CD4-positive, alpha-beta T cell treated with Interleukin-6 at 100 ng/mL for 8 hours (primary cell): ENCODE measurements at places on chromosomes 4 and X.

DNA sequence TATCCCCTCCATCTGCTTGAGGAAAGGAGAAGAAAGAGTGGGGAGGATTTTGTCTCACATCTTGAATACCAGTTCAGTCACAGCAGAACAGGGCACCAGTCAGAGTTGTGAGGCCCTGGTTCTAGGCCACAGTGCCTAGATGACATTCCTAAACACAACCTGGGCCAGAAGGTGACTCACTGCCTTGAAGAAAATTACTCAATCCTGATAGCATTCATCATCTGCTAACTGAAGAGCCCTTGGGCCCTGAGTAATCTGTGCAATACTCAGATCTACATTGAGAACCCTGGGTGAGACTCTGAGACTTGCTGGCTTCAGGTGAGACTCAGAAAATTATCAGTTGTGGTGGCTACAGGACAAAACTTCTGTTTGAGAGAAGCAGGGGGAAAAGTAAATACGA lies 20.5 kb upstream of the PRR32 start:
- no peak for DNase-seq

DNA sequence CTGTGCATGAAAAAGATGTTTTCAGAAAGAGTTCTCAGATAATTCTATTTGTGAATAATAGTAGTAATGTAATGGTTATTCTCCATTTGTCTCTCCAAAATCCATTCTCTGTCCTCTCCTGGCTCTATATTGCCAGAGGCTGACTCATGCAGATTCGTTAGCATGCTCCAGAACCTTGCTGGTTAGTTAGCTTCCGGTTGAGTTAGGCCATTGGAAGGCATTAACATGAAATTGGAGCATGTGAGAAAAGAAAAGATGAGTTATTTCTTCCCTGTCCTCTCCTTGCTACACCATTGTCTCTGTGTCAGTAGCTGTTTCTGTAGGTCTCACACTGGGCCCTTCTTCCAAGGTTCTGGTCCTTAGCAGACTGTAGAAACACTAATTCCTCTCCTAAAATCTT lies 23.5 kb upstream of the PRDM8 start:
- DNase-seq, result no peak

GRCh38 chr4:127445471-127445870 lies 187.3 kb upstream of the INTU start:
- no peak for DNase-seq

DNA sequence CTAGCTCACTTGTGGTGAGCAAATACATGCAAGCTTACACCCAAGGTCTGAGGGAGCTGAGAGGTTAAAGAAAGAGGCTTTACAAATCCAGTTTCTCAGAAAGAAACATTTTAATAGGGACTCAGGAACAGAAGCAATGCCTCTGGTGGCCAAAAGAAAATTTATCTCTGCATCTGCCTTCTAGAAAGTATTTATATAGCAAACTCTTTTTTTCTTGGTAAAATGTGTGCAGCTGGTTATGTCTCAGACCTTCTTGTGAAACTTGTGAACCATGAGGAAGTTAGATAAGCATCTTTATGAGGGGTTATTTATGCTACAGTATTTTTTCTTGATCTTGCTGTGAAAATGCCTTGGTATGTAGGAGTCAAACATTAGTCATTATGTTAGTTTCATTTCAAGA lies 48.5 kb upstream of the CYSLTR1 start:
- no peak for DNase-seq

DNA sequence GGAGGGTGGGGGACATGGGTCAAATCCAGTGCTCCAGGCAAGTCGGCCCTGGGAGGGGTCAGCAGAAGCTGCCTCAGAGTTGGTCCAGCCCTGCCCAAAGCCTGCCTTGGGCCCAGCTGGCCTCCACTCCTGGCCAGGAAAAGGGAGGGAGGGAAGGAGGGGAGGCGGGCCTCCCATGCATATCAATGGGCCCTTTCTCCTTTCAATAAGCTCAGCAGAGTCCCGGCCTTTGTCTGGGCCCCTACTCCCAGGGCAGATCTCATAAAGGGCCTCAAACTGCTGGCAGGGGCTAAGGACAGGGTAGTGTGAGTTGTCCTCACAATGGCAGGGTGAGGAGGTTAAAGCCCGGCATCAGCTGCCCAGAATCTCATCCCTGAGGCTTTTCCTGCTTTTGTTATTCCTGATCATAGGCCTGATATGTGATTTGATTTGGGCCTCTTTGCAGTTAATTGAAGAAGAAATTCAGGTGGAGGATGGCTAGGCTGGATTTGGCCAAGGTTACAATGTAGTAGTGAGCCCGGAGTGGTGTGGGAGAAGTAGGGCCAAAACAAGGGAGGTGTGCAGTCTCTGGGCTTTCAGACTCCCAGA lies 121.1 kb upstream of the ATP6AP2 start:
- no peak for DNase-seq

DNA sequence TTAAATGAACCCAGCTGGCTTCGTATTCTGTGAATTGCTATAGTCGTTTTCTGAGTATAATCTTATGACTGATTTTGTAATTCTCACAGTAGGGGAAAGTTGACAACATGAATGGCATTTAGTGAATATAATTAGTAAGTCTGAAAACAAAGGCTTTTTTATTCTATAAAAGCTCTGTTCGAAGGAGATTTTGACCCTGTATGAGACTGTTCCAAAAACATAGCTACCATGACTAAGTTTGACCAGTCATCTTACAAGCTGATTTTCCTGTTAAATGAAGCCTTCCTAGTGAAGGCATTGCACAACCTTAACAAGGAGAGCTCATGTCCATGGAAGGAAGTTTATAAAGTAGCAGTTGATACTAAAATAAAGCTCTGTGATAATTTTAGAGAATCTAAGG lies 242.3 kb downstream of the RPA4 start:
- DNase-seq, result no peak

- DNase-seq, result no peak
Measured at GRCh38 chr4:89161841-89162240, 50.5 kb downstream of the TIGD2 start.

DNA sequence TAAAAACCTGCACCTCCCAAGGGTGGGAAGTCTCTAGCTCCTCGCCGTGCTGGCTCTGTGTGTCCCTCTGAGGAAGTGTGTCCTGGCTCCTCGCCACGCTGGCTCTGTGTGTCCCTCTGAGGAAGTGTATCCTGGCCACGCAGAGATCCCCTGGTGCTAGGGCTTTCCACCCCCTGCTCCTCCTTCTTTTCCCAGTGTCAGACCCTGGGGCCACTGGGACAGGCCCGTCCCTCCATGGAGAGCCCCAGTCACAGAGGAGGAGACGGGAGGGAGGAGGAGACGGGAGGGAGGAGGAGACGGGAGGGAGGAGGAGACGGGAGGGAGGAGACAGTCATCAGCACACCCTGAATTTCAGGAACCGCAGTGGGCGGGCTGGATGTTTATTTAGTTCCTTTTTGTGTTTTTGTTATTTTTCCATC lies 53.8 kb upstream of the HGFAC start:
- no peak for DNase-seq

DNA sequence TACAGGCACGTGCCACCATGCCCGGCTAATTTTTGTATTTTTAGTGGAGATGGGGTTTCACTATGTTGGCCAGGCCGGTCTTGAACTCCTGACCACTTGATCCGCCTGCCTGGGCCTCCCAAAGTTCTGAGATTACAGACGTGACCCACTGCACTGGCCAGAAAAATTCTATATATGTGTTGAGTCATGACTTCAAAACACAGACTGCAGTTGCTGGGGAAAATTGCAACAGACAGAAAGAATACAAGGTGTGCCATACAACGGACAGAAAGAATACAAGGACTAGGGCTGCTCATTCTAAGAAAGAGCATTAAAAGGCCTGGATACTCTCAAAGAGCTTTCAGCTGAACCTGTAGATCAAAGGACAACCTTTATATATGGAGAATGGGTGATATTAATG lies 109.6 kb upstream of the ACSL4 start:
- no peak for DNase-seq

GRCh38 chr4:8580321-8581093 lies at the start of gene GPR78:
Gene GPR78, plus strand, starts transcription at chr4:8580392. Its CDS starts 591 bp downstream, at chr4:8580983.
- DNase-seq, result no peak

DNA sequence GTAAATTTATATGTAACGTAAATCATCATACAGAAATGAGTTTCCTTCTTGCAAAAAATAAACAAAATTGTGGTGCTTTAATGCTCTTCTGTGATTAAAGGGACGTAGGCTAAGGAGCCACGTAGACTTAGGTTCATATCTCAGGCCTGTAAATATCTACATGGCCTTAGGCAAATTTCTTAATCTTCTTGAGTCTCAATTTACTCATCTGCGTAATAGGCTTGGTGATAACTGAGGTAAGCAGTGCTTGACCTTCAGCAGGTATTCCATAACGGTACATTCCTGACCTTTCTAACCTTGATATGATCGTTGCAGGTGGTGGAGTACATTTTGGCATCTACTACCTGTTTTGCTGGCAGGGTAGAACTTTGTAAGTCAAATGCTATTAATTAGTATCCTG lies 65.2 kb upstream of the TLR3 start:
- DNase-seq, result no peak

DNA sequence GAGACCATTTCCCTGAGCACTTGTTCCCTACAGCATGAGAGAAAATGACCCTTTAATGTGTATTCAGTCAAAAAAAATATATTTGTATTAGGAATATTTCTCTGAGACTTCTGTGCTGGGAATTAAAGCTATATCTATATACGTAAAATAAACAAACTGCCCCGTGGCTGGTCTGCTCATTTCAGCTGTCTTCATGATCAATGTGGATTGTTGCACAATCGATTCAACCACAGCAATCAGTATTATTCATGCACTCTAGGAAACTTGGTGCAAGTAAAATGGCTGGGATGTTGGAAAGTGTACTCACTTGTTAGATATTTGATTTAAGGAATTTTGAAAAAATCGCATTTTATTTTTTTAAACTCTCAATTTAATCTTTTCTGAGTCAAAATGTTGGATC lies 307.9 kb upstream of the ZFP42 start:
- DNase-seq, result no peak
